H7 (cell line): ENCODE measurements at places on chromosomes 1 and 21.

DNA sequence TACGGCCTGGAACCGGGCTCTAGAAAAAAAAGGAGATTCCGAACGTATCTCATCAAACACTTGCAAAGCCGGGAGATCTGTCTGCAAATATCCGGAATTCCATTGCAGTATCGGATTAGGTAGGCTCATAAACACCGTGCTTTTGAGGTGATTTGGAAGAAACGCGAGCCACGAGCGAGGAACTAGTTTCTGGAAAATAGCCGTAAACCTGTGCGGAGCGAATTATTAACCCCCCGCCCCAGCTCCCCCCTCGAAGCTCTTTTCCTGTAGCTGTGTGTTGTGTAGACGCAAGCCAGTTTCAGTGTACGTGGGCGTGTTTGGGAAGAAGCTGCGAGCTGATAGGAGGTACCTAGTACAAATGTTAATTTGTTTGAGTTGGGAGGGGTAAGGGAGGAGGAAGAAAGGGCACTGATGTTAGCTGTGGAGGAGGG is 1.1 kb downstream of the RALGPS2 start:
- peak; percentile 75 for DNase-seq

GRCh38 chr21:46459356-46460112 is 843 bp downstream of the DIP2A start:
- DNase-seq = peak; percentile 85

DNA sequence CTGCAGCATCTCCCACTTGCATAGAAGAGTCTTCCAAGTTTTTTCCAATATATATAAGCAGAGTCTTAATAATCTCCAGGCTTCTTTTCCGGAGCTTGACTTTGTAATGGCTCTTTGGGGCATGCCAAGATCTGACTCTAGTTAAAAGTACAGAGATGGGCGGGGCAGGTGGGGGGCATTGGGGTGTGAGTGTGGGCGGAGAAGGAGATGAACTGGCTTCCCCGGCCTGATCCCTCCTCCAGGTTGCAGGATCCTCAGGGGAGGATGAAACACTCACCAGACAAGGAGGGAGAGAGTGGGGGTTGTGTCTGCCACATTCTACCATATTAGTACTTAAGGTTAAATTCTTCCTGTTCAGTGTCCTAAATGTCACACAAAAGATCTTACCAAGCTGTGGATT is 23.0 kb downstream of the S100A10 start:
- no peak for DNase-seq

- DNase-seq = no peak
Observed at GRCh38 chr1:153396461-153396860, 5.6 kb upstream of the S100A8 start.

GRCh38 chr1:93023281-93023680 is 55.8 kb upstream of the MTF2 start:
- no peak for DNase-seq

GRCh38 chr21:41216486-41216885 is 48.5 kb downstream of the BACE2 start:
- DNase-seq = no peak

- DNase-seq = no peak
Observed at GRCh38 chr1:244118109-244118761, 67.2 kb downstream of the ZBTB18 start.

DNA sequence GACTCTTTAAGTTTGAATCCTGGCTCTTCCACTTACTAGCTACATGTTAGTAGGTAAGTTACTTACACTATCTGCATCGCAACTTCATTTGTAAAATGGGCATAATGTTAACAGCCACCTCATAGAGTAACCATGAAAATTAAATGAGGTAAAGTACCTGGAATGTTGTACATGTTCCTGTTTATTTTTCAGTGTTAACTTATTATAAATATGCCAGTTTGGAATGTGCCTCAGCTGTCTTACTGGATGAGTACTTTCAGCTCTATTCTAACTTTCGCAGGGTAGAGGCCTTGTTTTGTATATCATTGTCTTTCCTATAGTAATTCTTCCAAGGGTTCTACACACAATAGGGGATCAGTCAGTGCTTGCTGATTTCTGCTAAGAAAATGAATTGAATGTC is 167.4 kb downstream of the DUSP10 start:
- DNase-seq = no peak

GRCh38 chr1:47720111-47720510 is 277.1 kb downstream of the TRABD2B start:
- DNase-seq = peak; percentile 31

DNA sequence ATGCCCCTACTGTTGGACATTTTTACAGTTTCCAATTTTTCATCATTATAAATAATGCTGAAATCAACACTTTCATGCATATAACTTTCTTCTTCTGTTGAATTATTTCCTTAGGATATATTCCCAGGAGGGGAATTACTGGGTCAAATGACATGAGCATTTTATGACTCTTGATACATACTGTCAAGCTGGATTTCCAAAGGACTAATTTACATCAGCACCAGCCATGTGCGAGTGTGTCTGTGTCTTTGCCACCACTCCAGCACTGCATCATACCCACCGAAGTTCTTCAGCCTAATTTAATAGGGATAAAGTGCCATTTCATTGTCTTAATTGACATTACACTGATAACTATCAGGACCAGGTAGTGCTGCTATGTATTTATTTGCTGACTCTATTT is 146.7 kb downstream of the CSMD2 start:
- no peak for DNase-seq

DNA sequence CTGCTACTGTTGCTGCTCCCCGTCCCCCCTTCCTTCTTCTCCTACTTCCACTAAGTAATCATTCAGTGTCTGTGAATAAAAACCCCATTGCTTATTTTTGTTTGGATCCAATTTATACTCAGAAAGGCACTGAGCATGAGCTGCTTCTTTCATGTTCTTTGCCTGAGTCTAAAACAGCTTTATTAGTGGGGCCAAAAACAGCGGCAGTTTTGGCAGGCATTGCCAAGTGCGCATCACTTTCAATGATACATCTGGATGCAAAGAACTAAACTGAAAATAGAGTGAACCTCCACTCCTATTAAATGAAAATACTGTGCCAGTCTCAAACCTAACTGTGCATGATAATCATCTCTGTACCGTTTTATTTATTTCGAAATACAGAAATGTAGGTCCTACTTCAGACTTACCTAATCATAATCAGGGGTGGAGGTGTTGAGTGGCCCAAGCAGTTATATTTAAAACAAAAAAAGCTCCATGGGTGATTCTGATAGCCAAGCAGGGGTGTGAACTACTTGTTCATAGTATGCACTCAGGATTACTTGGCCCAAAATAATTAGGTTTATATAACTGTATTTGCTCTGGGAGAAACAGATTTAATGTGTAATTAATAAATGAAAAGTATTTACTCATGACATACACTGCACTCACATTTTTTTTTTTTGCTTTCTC is 48.4 kb downstream of the NEK7 start:
- no peak for DNase-seq

GRCh38 chr1:32611859-32612188 is 38.5 kb downstream of the ZBTB8OS start:
- no peak for DNase-seq

- peak; percentile 78 for DNase-seq
Observed at GRCh38 chr1:168082008-168082876, 54.5 kb downstream of the GPR161 start.

DNA sequence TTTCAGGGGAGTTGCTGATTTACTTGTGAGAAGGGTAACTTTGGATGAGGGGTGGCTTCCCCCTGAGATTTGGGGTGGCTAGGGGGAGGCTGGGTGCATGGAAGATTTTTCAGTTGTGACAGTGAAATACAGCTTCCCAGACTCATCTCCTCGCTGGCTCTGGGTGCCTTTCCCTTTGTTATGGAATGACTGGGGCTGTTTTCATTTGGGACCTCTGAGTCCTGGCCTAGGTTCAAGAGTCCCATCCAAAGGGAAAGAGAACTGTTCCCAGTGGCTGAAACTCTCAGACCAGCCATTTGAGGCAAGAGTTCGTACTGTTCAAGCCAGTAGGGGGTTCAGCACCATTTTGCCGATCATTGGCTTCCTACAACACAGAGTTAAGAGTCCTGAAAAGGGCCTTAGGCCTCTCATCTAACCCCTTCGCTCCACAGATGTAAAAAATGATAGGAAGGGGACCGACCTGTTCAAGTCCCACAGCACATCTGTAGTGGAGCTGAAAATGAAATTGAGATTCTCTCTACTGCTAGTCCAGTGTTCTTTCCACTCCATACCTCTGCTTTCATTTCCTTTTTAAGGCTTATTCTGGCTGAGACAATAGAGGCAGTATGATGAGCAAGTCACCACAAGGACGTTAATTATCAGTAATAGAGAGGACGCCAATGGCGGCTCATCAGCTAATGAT is 958 bp downstream of the DDR2 start:
- DNase-seq = no peak

DNA sequence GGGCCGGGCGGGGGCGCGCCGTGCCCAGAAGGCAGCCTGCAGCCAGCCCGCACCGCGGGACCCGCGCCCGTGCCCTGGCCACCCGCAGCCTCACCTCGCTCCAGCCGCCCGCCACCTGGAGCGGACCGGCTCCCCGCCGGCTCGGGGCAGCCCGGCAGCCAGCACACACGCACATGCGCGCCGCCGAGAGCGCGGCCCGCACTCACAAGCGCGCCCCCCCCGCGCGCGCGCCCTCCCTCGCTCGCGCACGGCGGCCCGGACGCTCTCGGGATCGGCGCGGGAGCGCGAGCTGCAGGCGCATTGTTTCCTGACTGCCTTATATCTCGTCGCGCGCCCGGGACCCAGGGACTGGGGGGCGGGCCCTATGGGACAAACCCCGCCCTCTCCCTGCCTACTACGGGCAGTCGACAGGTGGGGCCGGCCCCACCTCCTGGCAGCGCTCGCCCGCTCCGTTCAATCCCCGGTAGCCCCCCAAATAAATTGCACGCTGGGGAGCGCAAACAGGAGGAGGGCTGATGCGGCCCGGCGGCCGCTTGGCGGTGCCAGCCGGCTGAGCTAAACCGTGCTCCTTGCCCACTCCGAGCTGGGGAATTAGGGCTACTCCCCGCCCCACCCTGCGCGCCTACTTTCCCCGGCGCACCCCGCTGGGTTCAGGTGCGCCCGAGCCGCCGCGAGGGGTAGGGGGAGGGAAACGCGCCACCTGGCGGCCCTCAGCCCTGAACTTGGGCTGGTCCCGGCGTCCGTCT is at the start of gene MYCL:
MYCL (minus strand) TSS at position 204 of the 746 bp plus-strand sequence. CDS start 483 bp downstream, outside the sequence.
- DNase-seq = peak; percentile 98

DNA sequence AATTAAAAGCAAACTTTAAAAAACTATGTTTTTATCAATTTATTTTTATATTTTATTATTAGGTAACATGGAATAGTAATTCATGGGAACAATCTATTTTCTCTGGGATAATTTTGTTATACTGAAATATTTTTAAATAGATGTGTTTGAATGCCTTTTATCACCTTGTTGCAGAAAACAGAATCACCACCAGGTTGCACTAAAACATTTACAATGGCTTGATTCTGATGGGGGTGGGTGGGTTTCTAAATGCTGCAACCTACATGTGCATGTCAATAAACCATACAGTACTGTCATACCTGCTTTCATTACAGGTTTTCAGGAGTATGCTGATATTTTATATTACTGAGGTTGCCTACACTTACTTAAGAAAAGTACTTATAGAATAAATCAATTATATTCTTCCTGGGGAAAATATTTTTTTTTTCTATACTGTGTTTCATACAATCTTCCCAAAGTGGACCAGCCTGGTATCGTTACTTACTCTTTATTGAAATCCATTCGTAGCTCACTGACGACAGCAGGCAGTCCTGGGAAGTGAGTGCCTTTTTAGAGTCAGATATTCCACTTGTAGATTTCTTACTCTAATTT is 132.8 kb downstream of the PTPRC start:
- no peak for DNase-seq

DNA sequence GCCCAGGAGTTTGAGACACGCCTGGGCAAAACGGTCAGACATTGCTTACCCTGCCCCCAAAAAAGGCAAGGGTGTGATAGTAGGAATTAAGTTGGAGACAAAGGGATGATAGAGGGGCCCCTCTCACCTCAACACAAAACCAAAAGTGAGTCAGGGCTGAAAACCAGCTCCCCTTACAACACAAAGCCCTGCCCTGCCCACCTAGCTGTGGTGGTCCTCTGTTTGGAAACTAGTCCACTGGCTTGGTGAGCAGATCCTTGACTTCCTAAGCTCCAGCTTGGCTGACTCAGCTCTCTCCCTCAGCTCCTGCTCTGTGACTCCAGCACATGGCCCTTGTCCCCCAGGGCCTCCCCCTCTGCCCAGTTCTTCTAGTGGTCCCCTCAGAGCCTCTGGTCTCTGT is 603.8 kb downstream of the PTPRC start:
- no peak for DNase-seq

DNA sequence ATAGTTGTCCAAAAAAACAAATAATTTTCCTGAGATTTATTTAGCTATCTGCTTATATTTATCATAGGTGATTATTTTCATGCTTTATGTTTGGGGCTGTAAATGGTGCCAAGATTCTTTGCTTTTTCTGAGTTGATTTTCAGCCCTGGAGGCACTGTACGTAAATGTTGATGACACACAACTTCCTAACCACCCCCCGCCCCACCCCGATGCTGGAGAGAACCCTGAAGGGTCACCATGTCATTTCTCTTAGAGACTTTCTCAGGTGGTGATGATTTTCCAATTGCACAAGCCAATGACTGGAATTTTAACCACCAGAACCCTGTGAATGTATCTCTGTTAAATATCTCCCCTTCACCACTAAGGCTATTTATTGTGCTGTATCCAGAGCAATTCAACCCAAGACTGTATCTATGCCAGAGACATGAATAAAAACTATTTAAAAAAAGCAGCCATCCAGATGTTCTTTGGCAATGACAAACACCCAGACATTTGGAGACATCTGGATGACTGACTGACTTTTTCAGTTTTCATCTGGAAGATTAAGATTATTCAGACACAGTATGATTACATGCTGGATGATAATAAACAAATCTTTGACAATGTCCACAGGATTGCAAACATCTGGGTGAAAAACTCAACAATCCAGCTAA is 346.0 kb downstream of the LMX1A start:
- DNase-seq = no peak

DNA sequence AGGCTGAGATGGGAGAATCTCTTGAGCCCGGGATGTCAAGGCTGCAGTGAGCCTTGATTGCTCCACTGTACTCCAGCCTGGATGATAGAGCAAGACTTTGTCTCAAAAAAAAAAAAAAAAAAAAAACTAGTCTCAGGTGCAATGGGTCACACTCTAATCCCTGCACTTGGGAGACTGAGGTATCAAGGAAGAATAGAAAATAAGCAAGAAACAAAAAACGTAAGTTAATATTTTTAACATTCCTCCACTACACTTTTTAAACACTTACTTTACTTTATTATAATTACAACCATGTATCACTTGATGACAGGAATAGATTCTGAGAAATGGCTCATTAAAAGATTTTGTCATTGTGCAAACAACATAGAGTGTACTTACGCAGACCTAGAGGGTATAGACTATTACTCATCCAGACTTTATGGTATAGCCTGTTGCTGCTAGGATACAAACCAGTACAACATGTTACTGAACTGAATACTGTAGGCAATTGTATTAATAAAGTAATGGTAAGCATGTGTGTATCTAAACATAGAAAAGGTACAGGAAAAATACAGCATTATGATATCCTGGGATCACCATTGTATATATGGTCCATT is 1244.1 kb upstream of the ADGRL4 start:
- DNase-seq = no peak
